ENCODE measurements at places on chromosomes 11 and 22.

DNA sequence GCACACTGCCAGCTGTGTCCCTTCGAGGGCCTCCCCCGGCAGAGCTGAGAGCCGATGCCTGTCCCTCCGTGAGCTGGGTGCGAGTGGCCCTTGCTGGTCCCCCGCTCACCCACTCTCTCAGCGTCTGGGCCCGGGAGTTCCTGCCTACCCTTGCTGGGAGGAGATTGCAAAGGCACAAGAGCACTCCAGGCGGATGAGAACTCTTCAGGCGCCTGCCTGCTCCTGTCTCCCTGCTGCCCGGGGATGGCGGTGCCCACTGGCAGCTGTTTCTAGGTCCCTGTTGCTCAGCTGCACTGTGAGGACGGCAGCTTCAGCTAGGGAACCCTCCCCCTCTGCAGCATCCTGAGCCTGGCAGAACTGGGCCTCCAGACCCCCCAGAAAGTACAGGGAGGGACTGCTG, 61.1 kb downstream of the FLRT1 start:
- no peak for DNase-seq
- peaks cover 12% of the 10 kb centered on the region for H3K4me1 ChIP-seq
- no peak overlapping the region for H3K4me3 ChIP-seq
- no peaks in the 10 kb centered on the region for H3K36me3 ChIP-seq
- no peak overlapping the region for H3K27ac ChIP-seq
- no peaks in the 10 kb centered on the region for H3K27me3 ChIP-seq

- H3K4me3 ChIP-seq, result peak within 1 kb of the TSS; percentile 31
- no peak for DNase-seq
- H3K36me3 ChIP-seq, result no peaks in the 10 kb centered on the region
These were observed at the start of gene MAP6 for GRCh38 chr11:75668451-75669297. TSS of gene MAP6 (minus strand) at chr11:75669038. CDS start at chr11:75668369, 669 bp downstream.

DNA sequence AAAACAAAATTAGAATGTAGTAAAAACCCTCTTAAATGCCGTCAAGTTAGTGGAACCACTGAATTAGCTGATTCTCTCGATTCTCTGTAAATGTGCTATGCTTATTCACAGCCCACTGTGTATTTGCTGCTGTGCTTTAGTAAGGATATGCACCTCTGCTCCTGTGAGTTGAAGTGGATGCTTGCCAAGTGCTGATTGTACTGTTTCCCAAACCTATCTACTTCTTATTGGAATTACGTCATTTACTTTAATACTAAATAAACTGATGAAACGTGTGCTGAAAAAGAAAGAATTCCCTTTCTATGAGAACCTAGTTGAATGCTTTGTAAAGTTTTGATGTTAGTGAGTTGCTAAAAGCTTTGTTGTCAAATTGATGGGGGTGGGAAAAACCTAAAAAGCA, 158.4 kb downstream of the LRRC4C start:
- no peaks in the 10 kb centered on the region for H3K36me3 ChIP-seq
- H3K4me1 ChIP-seq, result no peaks in the 10 kb centered on the region
- DNase-seq, result no peak
- H3K27me3 ChIP-seq, result no peaks in the 10 kb centered on the region
- H3K27ac ChIP-seq, result no peak overlapping the region
- no peak overlapping the region for H3K4me3 ChIP-seq

GRCh38 chr11:109486129-109486528, 64.1 kb downstream of the C11orf87 start:
- H3K36me3 ChIP-seq, result no peaks in the 10 kb centered on the region
- H3K4me1 ChIP-seq, result no peaks in the 10 kb centered on the region
- no peak for DNase-seq
- no peak overlapping the region for H3K4me3 ChIP-seq
- no peak overlapping the region for H3K27ac ChIP-seq

- H3K4me3 ChIP-seq, result no peak overlapping the region
- no peaks in the 10 kb centered on the region for H3K4me1 ChIP-seq
- no peak for DNase-seq
These were observed 140.5 kb downstream of the MIAT start for GRCh38 chr22:26797910-26798309.

GRCh38 chr11:123473941-123474677, 44.0 kb downstream of the GRAMD1B start:
- DNase-seq, result no peak
- no peak overlapping the region for H3K4me3 ChIP-seq
- peaks cover 19% of the 10 kb centered on the region for H3K4me1 ChIP-seq
- H3K27me3 ChIP-seq, result no peaks in the 10 kb centered on the region
- H3K27ac ChIP-seq, result peak overlapping the region; percentile 60

DNA sequence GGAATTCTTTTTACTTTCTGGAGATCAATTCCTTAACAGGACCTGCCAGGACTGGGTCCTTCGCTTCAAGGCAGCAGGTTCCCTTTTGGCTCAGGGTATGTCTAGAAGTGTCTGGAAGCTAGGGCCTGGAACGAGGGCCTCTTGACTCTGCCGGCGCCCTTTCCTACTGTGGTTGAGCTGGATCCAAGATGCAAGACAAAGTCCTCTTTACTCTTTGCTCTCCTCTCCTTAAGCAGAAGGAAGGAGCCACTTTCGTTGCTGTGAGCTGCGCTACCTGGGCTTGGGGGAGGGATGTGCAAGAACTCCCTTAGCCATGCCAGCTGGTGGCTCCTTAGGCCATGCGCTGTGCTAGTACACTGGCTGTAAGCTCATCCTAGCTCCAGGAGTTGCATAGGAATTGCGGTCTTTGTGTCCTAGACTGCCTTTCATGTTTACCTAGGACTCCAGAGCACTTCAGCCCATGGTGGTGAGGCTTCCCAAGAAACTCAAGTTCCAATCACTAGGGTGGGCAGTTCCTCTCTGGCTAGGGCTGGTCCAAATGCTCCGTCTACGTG, 18.1 kb downstream of the GLB1L2 start:
- H3K4me1 ChIP-seq, result no peaks in the 10 kb centered on the region
- H3K27me3 ChIP-seq, result no peaks in the 10 kb centered on the region
- DNase-seq, result no peak
- H3K27ac ChIP-seq, result no peak overlapping the region

DNA sequence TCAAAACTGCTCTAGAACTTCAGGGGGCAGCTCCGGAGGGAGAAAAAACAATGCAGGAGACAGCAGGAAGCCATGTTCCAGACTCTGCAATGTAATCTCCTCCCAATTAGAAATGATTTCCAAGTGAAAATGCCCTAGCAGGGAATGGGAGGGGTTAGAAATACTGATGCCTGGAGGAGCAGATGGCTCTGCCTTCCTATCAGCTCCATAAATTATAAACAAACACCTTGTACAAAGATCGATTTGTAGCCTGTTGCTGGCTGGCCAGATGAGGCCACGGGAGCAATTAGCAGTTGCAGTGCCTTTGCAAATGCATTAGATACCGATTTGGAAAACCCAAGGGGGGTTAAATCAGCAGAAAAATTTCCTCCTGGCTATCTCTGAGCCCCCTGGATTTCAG, 46.6 kb upstream of the CHRM4 start:
- H3K27me3 ChIP-seq, result no peaks in the 10 kb centered on the region
- H3K4me3 ChIP-seq, result no peak overlapping the region
- no peaks in the 10 kb centered on the region for H3K4me1 ChIP-seq
- peaks cover 28% of the 10 kb centered on the region for H3K36me3 ChIP-seq

DNA sequence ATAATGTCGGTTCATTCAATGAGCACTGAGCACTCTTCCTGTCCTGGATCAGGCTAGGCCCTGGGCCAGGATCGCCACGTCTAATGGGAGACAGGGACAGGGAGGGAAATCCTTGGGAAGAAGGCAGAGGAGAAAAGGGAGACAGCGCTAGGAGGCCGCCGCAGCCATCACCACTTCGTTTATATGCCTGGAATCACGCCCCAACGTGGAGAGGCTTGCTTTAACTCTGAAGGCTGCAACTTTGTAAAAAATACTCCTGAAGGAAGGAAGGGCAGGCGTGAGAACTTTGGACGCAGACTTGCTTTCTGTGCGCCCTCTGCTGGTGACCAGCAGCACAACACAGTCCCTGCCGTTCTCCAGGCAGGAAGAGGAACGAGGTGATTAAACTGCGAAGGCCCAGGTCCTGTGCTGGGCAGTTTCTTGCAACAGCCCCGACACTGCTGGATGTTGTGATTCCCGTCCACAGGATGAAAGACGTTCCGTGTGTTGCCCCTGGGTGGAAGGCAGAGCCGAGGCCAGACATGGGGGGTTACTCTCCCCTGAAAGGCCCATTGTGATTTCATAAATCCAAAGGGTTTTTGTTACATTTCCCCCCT, 22.1 kb downstream of the RIBC2 start:
- no peaks in the 10 kb centered on the region for H3K27me3 ChIP-seq
- H3K4me3 ChIP-seq, result no peak overlapping the region
- no peak overlapping the region for H3K27ac ChIP-seq
- no peak for DNase-seq
- no peaks in the 10 kb centered on the region for H3K36me3 ChIP-seq
- no peaks in the 10 kb centered on the region for H3K4me1 ChIP-seq

DNA sequence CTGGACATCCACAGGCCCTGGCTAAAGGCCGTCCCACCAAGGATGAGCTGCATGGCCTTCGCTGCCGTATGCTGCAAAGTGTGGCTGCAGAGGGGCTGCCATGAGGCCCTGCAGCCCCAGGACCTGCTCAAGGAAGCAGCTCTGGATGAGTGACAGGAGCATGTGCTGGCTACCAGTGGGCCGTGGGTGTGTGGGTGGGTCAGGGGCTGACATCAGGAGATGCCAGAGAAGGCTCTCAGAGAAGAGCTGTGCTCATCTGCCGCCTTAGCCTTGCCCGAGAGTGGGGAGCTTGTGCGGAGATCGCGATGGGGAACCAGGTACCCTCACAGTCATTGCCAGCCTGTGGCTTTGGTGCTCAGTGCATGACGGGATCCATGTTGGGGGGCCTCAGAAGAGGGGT, 41.3 kb downstream of the SCUBE1 start:
- H3K36me3 ChIP-seq, result no peaks in the 10 kb centered on the region
- H3K4me1 ChIP-seq, result no peaks in the 10 kb centered on the region
- no peak for DNase-seq
- H3K27me3 ChIP-seq, result peaks cover 6% of the 10 kb centered on the region

GRCh38 chr11:60634126-60634525, 65.3 kb upstream of the MS4A8 start:
- H3K27ac ChIP-seq, result no peak overlapping the region
- H3K4me3 ChIP-seq, result no peak overlapping the region
- no peaks in the 10 kb centered on the region for H3K27me3 ChIP-seq
- no peaks in the 10 kb centered on the region for H3K4me1 ChIP-seq
- DNase-seq, result no peak
